Daoy (cell line): ENCODE measurements at places on chromosomes 11 and 22.
A peak's percentile ranks its signal among the peaks of the same experiment; 100 is the strongest.

- DNase-seq, result peak; percentile 68
These were observed 1.6 kb downstream of the CRACR2B start for GRCh38 chr11:829176-829846.

DNA sequence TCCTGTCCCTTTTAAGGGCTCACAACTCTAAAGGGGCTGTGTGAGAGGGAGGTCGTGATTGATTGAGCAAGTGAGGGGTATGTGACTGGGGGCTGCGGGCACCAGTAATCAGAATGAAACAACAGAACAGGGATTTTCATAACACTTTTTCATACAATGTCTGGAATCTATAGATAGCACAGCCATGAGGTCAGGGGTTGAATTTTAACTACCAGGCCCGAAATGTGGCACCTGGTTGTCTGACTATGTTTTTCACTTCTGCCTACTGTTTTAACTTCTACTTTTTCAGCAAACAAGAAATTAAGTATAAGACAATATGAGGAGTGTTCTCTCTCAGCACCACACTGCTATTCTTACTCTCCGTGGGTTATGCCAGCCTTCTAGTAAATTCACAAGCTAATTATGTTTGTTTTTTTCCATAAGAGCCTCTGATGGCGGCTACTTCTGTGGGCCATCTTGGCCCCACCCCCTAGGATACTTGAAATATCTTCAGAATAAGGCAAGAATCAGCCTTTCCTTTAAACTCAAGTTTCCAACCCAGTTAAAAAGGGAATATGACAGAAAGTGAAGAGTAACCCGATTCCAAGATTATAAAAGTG is 552.8 kb upstream of the CHORDC1 start:
- DNase-seq, result no peak

DNA sequence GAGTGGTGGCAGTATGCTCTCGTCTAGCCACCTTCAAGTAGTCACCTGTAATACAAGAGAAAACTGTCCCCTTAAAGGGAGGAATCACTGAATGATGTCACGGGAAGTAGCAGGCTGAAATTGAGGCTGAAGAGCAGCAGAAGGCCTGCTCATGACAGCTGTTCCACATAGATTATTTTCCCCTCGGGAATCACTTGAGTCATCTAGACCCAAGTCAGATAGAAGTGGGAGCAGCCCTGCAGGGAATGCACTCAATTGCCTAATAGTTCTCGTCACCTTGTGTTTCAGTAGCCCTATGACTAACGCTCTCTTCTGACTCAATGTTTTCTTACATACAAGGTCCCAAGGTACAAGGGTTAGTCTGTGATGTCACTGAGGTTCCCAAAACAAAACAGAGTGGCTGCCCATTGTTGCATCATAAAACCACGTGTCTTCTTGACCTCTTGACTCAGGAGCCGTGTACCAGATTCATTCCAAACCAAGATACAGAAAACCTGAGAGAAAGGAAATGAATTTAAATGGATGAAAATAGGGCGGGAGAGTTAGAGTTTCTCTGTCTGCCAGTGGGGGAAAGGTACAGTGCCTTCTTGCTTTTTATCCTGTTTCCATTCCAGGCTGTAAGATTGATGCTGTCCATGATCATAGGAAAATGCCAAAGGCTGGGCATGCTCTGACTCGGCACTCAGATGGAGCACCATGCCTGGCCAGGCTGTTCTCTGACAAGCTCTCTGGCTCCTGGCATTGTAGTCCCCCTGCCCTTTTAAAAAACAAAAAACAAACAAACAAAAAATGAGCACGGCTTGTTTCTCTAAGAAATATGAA is 21.6 kb upstream of the C11orf96 start:
- peak; percentile 94 for DNase-seq

- no peak for DNase-seq
These were observed 47.5 kb downstream of the CDKN1C start for GRCh38 chr11:2838091-2838490.

- no peak for DNase-seq
These were observed 154.1 kb downstream of the COMMD9 start for GRCh38 chr11:36135076-36135475.

DNA sequence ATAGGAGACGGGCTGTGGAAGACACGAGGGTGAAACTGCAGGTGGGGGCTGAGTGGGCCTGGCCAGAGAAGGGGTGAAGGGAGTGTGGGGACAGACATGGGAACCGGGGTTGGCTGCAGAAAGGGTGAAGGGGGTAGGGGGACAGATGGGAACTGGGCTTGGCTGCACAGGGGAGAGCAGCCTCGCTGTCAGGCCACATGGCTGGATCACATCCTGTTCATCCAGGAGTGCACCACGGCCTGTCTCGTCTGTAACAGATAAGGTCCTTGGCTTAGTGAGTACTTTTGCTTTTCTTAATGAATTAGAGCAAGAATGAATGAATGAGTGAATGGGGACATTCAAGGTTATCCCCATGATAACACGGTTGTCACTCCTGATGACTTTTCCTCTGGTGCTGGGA is 13.5 kb downstream of the FBLN1 start:
- DNase-seq, result peak; percentile 41

DNA sequence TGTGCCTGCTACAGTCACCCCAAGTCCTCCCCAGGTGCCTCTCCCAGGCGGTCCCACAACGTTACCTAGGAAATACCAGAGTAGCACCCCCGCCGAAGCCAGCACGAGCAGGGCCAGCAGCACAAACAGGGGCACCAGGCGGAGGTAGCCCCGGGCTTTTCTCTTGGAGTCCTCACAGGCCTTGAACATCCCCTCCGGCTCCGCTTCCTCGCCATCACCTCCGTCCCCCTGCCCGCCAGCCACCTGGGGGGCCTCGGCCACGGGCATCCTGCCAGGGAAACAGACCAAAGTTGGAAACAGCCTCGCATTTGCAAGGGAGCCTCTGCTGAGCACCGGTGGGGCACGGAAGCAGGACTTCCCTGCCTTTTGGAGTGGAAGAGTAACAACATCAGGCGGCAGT is 6.4 kb downstream of the TMPRSS6 start:
- no peak for DNase-seq

- no peak for DNase-seq
These were observed 85.6 kb upstream of the CHRM4 start for GRCh38 chr11:46477136-46477535.

DNA sequence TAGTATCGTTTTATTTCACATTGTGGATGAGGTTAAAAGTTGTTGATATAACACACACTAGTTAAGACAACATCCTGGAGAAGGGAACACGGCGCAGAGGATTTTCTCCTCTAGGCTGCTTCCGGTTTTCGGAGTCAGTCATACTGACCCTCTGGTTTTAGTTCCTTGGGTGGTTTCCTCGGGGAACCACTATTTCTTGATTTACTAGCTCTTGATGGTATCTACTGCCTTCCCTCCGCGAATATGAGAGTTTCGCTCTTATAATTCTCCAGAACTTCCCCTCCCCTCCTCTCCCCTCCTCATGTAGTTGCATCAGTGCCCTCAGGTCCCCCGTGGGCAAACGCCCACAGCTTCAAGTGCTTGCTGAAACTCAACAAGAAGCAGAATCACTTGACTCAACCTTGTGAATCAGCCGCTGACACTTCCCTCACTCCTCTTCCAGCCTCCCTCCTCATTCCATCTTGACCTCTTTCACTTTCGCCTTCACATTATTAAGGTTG is 15.9 kb upstream of the APOBEC3A start:
- DNase-seq, result peak; percentile 58

GRCh38 chr11:58629857-58630256 is 7.4 kb downstream of the CNTF start:
- peak; percentile 42 for DNase-seq

DNA sequence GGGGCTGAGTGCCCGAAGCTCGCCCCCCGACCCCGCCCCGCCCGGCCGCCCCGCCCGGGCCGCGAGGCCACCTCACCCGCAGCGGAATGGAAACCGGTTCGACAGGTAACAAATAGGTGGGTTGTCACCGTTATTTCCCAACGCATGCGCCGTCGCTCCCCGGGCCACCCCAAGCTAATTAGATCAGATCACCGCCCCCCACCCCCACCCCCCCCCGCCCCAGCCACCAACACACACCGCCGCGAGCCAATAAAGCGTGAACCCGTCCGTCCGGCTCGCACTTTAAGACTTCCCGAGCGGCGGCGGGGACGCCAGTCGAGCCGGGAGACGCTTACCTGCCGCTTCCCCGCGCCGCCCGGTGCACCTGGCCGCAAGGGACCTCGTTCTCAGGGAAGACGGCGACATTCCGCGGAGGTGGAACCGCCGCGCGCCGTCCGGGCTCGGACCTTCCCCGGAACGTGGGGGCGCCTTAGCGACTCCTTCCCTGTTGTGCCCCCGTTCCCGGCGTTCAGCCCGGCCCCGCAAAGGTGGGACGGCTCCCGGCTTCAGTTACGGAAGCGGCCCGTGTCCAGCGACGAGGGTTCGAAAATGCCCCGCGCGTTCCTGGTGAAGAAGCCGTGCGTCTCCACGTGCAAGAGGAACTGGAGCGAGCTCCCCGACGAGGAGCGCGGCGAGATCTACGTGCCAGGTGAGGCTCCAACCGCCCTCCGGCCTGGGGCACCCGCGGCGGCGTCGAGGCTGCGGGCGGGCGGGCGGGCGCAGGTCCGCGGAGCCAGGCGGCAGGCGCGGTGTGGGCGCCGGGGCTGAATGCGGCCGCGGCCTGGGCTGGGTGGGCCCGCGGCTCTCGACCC is at the start of gene OVOL1:
TSS of gene OVOL1 (plus strand) at position 278 of the 851 bp plus-strand sequence. CDS start at position 589, 311 bp downstream.
- DNase-seq, result no peak

- no peak for DNase-seq
These were observed 44.4 kb upstream of the FAT3 start for GRCh38 chr11:92180226-92180625.

- no peak for DNase-seq
These were observed 614.7 kb downstream of the FAM181B start for GRCh38 chr11:82118946-82119345.

GRCh38 chr22:50115693-50116092 is 25.9 kb downstream of the MOV10L1 start:
- no peak for DNase-seq

- no peak for DNase-seq
These were observed 20.6 kb downstream of the BCR start for GRCh38 chr22:23200898-23201297.

DNA sequence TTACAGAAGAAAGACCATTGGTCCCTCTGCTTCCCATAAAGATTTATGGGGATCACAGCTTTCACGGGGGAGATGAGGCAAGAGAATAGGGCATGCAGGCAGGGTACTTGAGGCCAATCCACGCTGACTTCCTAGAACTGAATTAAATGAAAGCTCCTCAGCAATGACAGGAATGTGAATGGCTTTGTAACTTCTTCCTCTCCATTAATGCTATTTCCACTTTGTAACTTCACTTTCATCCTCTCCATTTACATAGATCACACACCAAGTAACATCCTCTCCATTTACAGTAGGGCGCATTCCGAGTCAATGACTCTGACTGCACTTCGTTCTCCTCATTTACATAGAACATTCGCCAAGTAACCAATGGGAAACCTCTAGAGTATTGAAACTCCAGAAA is 89.8 kb downstream of the PIWIL4 start:
- no peak for DNase-seq

- peak; percentile 61 for DNase-seq
These were observed 28.5 kb downstream of the LRP4 start for GRCh38 chr11:46889689-46890475.

- no peak for DNase-seq
These were observed 76.9 kb downstream of the PIWIL3 start for GRCh38 chr22:24697621-24698082.

- no peak for DNase-seq
These were observed 65.2 kb downstream of the CD82 start for GRCh38 chr11:44630511-44631210.

DNA sequence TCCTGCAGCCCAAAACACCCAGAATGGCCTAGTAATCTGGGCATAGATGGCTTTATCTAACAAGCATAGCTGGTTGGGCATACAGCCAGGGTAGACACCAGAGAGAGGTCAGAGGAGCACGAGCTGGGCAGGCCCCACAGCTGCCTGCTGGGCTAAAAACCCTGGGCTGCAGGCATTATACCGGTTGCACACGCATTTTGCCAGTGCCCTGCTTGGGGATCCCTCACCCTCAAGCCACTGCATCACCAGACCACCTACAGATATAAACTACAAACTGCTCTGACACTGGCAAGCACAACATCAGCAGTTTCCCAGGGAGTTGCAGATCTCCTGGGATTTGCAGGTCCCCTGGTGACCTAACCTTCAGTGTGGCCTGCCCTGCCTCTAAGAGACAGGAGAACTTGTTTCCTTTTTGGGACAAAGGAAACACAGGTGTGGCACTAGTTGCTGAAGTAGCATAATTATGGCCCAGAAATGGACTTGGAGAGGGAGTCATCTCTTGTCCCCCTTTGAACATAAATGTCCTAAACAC is 79.1 kb upstream of the SC5D start:
- no peak for DNase-seq
